Memory B cell (primary cell): ENCODE measurements at places on chromosomes 2 and 18.

GRCh38 chr2:131004446-131005209 lies 88.6 kb downstream of the FAM168B start:
- peaks cover 6% of the 10 kb centered on the region for H3K27me3 ChIP-seq
- DNase-seq: no peak
- no peaks in the 10 kb centered on the region for H3K36me3 ChIP-seq
- H3K27ac ChIP-seq: no peak overlapping the region
- H3K4me1 ChIP-seq: no peaks in the 10 kb centered on the region

- H3K27ac ChIP-seq: no peak overlapping the region
- H3K4me1 ChIP-seq: peaks cover 5% of the 10 kb centered on the region
- H3K4me3 ChIP-seq: no peak overlapping the region
- no peak for DNase-seq
- H3K36me3 ChIP-seq: peaks cover 1% of the 10 kb centered on the region
Observed at GRCh38 chr2:239775623-239776435, 249.3 kb downstream of the NDUFA10 start.

GRCh38 chr2:83565181-83565580 lies 893.9 kb downstream of the SUCLG1 start:
- DNase-seq: no peak
- H3K27ac ChIP-seq: no peak overlapping the region
- no peaks in the 10 kb centered on the region for H3K36me3 ChIP-seq

GRCh38 chr2:215657844-215658243 lies 222.0 kb upstream of the FN1 start:
- no peaks in the 10 kb centered on the region for H3K4me1 ChIP-seq
- H3K4me3 ChIP-seq: no peak overlapping the region
- no peak overlapping the region for H3K27ac ChIP-seq
- H3K36me3 ChIP-seq: no peaks in the 10 kb centered on the region
- no peak for DNase-seq

DNA sequence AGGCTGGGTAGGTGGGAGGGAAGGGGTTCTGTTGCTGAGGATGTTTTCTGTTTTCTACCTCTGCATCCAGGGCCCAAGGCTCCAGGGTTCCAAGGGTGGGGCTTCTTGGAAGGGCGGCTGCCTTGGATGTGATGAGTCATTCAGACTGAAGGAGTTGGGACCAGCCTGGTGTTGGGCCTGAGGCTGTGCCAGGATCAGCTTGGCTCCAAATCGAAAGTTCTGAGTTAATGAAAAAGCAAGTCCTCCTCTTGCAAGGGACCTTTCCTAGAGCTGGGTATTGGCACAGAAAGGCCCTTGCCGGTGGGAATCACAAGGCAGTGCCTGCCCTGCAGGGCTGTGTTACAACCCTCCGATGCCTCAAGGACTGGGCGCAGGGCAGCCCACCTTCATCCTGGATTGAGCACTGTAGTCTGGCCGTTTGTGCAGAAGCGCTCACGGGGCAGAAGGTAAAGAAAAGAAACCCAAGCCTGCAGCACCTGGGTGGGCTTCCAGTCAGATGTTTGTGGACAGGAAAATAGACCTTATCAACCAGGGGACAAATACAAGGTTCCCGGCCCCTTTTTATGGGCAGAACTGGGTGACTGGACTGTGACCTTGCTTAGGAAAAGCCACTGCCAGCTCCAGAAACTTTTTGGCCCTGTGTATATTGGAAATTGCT lies 52.5 kb upstream of the MCFD2 start:
- H3K27ac ChIP-seq: no peak overlapping the region
- H3K4me3 ChIP-seq: no peak overlapping the region
- H3K27me3 ChIP-seq: no peaks in the 10 kb centered on the region

DNA sequence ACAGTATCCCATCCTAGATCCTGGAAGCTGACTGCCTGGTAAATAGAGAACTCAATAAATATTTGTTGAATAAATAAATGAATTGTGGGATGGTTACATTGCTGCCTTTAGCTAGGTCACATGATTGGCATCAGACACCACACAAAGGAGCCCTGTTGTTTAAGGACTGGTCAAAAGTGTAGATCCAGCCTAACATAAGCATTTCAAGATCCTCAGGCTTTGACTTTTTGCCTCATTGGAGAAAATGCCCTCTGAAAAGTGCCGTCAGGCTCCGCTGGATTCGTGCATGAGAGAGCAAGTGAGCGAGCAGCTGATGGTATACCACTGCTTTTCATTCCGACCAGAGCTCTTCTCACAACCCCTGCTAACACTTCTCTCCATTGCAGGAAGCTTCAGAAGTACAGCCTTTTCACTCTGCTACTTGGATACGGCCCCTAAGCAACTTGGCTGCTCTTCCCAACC lies 1.3 kb upstream of the ZNF24 start:
- peaks cover 5% of the 10 kb centered on the region for H3K36me3 ChIP-seq
- no peaks in the 10 kb centered on the region for H3K27me3 ChIP-seq
- DNase-seq: peak; percentile 23
- H3K4me3 ChIP-seq: peak overlapping the region; percentile 94
- H3K27ac ChIP-seq: peak overlapping the region; percentile 95

GRCh38 chr2:3885629-3886628 lies 182.6 kb downstream of the DCDC2C start:
- DNase-seq: no peak
- no peaks in the 10 kb centered on the region for H3K4me1 ChIP-seq
- H3K36me3 ChIP-seq: no peaks in the 10 kb centered on the region
- peaks cover 4% of the 10 kb centered on the region for H3K27me3 ChIP-seq
- H3K27ac ChIP-seq: no peak overlapping the region

GRCh38 chr2:234320066-234320465 lies 176.8 kb downstream of the ARL4C start:
- H3K4me3 ChIP-seq: no peak overlapping the region
- no peak overlapping the region for H3K27ac ChIP-seq
- peaks cover 15% of the 10 kb centered on the region for H3K4me1 ChIP-seq
- H3K27me3 ChIP-seq: peaks cover 1% of the 10 kb centered on the region

DNA sequence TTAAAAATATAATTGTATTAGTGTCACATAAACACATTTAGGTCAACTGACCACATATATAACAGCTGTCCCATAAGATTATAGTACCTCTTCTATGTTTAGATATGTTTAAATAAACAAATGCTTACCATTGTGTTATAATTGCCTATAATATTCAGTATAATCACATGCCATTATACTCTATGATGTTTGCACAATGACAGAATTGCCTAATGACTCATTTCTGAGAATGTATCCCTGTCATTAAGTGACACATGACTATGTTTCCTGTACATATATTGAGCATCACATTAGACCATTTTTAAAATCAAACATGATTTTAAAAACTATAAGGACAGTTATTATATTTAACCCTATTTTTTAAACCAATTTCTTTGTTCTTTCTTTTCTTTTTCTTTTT lies 89.8 kb downstream of the HS6ST1 start:
- peaks cover 6% of the 10 kb centered on the region for H3K27me3 ChIP-seq
- no peaks in the 10 kb centered on the region for H3K36me3 ChIP-seq
- H3K4me1 ChIP-seq: peaks cover 2% of the 10 kb centered on the region
- no peak overlapping the region for H3K27ac ChIP-seq

DNA sequence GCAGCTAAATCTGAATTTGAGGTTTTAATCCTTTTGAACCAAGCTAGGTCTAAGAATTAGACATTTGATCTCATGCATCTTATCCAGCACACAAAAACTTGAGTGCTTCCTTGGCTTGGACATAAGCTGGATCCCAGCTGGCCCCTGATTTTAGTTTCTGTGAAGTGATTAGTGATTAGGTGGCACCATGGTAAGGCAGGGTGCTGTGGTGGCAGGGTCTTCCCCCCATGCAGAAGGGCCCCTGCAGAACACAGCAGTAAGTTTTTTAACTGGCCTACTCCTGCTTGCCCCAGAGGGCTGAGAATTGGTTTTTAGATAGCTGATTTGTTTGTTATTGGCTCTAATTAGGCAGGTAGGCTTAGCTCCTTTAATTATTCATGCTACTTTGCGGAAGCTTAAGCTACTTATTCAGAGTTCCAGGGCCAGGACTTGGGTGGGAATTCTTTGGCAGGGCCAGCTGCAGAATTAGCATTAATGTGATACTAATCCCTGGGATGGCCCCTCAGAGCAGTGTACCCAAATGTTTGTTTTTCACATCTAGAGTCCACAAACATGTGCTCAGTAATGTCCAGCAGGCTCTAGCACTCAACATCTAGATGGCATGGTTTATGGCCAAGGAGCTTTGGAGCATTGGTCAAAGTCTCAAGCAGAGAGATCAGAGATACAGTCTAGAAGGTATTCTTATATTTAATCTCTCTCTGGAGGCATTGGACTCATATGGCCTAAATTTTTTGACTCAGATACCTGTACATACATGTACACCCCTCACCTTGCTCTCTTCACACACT lies 99.6 kb downstream of the FMNL2 start:
- peaks cover 3% of the 10 kb centered on the region for H3K4me1 ChIP-seq
- H3K27ac ChIP-seq: no peak overlapping the region
- DNase-seq: no peak
- H3K27me3 ChIP-seq: no peaks in the 10 kb centered on the region
- H3K4me3 ChIP-seq: no peak overlapping the region

- no peaks in the 10 kb centered on the region for H3K27me3 ChIP-seq
- no peak for DNase-seq
- no peaks in the 10 kb centered on the region for H3K4me1 ChIP-seq
- no peak overlapping the region for H3K27ac ChIP-seq
- no peak overlapping the region for H3K4me3 ChIP-seq
Observed at GRCh38 chr2:14756981-14757657, 124.6 kb downstream of the LRATD1 start.
